Large intestine (tissue), 12 donors: ENCODE measurements at places on chromosomes 5 and 9. TPM values are rescaled to one million over a fixed set of nuclear protein-coding genes. Genes with fewer than 3 reads are reported as not detected.

ACTBL2 gene
- polyA plus RNA-seq: 0.01 TPM

IL5 gene
- polyA plus RNA-seq: 0.07 TPM

SH3TC2 gene
- polyA plus RNA-seq: 0.72 TPM

NIPBL gene
- 34.1 TPM for polyA plus RNA-seq

WDR38 gene
- not detected for polyA plus RNA-seq

GRCh38 chr5:175867587-175868347, 3.6 kb upstream of the CPLX2 start:
- H3K4me3 ChIP-seq: no peak overlapping the region
- peaks cover 3% of the 10 kb centered on the region for H3K4me1 ChIP-seq
- H3K36me3 ChIP-seq: no peaks in the 10 kb centered on the region
- peaks cover 10% of the 10 kb centered on the region for H3K27me3 ChIP-seq

GRCh38 chr5:172716796-172717313, 54.1 kb downstream of the DUSP1 start:
- no peak overlapping the region for H3K4me3 ChIP-seq
- DNase-seq: peak; percentile 81
- H3K4me1 ChIP-seq: peaks cover 6% of the 10 kb centered on the region
- no peak overlapping the region for H3K27ac ChIP-seq
- no peaks in the 10 kb centered on the region for H3K36me3 ChIP-seq
- peaks cover 18% of the 10 kb centered on the region for H3K27me3 ChIP-seq

- no peaks in the 10 kb centered on the region for H3K27me3 ChIP-seq
- DNase-seq: no peak
- H3K27ac ChIP-seq: no peak overlapping the region
- no peaks in the 10 kb centered on the region for H3K4me1 ChIP-seq
- H3K36me3 ChIP-seq: peaks cover 62% of the 10 kb centered on the region
These were observed 30.9 kb upstream of the ORM1 start for GRCh38 chr9:114291886-114292590.

- no peak overlapping the region for H3K27ac ChIP-seq
- no peak overlapping the region for H3K4me3 ChIP-seq
- H3K4me1 ChIP-seq: peaks cover 6% of the 10 kb centered on the region
- no peak for DNase-seq
These were observed 13.5 kb downstream of the NREP start for GRCh38 chr5:111743512-111743911.

DNA sequence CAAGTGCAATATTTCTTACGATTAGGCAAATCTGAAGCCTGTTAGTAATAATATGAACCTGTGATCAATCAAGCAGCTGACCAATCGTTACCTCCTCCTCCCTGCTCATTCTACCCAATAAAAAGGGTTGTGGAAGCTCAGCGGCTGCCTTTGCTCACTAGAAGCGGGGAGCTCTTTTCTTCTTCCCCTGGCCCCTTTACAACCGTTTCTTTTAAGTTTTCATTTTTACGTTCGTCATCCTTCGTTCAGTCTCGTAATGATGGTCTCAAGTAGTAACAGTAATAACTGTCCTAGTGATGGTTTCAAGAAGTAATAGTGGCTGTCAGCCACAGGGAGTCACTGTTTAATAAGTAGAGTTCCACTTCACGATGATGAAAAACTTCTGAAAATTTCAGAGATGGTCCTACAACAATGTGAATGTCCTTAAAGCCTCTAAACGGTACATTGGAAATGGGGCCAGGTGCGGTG, 6.2 kb downstream of the UGT3A2 start:
- no peaks in the 10 kb centered on the region for H3K4me1 ChIP-seq
- DNase-seq: no peak
- peaks cover 8% of the 10 kb centered on the region for H3K27me3 ChIP-seq
- no peak overlapping the region for H3K27ac ChIP-seq
- H3K4me3 ChIP-seq: no peak overlapping the region
